ENCODE measurements at places on chromosomes 3 and 15.

GRCh38 chr3:66467996-66468735 lies 32.7 kb downstream of the LRIG1 start:
- no peak for DNase-seq

GRCh38 chr15:79310612-79310984 lies 314 bp upstream of the TMED3 start:
- DNase-seq = no peak

DNA sequence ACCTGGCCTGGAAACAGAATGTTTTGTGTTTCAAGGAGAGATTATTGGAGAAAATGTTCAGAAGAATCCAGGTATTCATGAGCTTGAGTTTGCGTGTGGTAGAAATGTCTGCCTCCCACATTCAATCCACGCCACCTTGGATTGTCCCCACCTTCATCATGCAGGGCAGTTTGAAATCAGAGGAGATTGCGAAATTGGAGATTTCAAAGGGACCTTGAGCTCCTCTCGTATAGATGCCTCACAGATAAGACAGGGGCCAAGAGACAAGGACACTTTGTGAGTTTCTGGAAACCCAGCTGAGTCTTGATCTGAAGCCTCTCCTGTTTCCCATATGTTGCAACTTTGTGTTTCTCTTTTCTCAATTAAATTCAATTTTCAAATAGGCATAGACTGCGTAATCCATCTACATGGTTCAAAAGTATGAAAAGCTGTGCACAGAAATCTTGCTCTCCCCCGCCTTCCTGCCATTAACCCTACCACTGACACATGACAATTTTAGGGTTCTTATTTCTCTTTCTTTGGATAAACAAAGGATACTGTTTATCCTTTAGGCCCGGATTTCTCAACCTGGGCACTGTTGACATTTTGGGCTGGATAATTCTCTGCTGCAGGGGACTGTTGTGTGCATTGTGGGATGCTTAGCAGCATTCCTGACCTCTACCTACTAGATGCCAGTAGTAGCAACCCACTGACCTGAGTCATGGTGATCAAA lies 53.8 kb downstream of the CMTM8 start:
- no peak for DNase-seq

DNA sequence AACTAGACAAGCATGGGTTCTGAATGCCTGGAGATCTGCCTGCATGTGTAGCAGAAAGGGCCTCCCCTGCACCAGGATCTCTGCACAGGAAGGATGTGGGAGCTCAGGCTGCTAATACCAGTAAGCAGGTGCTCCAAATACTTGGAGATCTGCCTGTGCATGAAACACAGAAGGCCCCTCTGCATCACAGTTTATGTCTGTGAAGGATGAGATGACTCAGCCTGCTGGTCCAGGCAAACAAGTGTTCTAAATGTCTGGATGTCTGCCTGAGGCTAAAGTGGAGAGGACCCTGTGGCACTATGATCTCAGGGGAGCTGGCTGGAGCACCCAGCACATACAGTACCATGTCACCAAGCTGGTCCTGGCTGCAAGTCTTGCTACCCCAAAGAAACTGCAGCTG lies 678.8 kb downstream of the MCTP2 start:
- no peak for DNase-seq

GRCh38 chr3:160568989-160569388 lies 3.6 kb upstream of the KPNA4 start:
- DNase-seq = no peak

DNA sequence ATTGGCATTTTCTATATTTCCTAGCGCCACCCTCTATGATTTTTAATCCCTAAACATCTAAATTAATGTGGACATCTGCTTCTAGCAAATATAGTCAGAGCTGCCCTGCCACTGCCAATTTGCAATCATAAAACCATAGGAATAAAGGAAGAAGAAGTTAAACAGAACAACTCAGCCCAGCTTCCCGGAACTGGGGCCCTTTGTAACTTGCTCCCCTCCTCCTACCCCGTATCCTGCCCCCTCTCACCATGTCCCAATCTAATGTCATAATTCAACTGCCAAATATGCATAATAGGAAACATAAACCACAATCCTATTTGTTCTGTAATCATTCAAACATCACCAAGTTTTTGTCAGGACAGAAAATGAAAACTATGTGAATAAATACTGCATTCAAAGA lies 74.4 kb upstream of the ACP3 start:
- no peak for DNase-seq

DNA sequence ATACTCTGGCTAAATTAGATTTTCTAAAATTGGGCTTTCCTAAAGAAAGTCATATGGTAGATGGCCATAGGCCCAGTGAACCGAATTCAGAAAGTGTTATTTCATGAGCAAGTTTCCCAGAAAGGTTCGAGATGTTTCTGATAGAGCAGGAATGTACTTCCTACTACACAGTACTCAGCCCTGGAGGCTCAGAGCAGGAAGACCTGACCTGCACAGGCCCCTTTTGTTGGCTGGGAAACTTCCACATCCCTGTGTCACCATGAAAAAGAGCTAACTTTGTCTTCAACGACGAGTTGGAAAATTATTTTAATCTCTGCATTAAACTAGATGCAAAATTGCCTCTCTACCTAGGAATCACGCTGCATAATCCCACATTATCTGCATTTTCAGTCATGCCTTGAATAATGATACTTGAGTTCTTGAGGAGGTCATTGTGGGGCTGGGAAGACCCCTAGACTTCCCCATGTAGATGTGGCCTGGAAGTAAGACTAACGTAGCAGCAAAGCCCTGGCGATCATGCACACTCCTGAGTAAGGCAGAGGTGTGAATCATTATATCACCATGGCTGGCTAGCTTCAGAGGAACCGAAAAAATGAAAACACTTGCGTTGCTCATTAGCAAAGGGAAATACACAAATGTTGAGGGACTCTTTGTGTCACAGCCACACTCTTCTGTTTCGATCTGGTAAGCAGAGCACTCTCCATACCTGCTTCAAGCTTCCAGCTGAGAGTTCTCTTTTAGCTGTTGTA lies 47.1 kb downstream of the CMTM7 start:
- no peak for DNase-seq

DNA sequence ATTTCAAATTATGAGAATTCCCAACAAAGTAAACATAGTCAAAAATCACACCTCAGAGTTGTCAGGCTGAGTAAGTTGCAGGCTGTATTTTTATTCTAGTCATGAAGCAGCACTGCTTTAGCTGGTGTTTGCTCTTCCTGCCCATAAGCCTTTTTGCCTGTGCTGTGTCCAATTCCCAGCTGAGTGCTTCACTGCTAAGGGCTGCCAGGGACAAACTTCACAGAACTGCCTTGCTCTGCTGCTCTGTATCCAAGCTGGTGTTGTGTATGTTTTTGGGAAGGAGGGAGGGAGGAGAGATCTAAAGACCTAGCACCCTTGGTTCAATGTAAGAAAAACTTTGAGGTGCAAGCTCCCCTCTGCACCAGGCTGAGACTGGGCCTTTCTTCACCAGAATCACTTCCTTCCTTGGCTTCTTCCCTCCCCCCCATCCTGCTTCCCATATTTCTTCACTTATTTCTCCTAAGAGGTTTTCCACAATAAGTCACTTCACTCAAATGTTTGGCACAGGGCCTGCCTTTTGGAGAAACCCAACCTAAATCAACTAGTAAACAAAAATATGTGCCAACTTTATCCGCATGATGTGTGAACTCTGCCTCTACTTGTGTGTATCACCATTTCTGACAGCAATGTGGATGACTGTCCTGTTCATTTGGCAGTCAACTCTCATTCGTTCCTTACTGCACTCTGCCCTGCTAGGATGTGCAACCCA lies 156.1 kb downstream of the TBL1XR1 start:
- DNase-seq = peak; percentile 81

- DNase-seq = no peak
Observed at GRCh38 chr3:42655980-42656679, 2.6 kb downstream of the ZBTB47 start.

DNA sequence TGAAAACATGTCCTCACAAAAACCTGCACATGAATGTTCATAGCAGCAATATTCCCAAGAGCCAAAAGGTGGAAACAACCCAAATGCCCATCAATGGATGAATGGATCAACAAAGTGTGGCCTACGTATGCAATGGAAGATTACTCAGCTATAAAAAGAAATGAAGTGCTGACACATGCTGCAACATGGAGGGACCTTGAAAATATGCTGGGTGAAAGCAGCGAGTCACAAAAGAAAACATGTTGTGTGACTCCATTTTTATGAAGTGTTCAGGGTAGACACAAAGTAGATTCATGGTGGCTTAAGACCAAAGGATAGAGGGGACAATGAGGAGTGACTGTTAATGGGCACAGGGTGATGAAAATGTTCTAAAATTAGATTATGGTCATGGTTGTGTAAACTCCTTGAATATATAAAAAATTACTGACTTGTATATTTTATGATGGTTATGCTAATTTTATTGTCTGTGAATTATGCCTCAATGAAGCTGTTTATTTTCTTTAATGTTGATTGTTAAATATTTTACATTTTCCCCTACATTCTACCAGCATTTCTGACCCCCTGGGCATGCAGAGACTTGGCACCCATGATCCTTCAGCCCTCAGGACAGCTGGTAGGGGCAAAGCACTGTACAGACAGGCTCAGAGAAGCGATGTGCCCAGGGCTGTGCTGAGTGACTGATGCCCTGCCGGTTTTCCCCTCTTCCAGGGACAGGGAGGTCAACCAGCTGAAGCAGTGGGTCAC lies 37.8 kb downstream of the CFAP100 start:
- no peak for DNase-seq

DNA sequence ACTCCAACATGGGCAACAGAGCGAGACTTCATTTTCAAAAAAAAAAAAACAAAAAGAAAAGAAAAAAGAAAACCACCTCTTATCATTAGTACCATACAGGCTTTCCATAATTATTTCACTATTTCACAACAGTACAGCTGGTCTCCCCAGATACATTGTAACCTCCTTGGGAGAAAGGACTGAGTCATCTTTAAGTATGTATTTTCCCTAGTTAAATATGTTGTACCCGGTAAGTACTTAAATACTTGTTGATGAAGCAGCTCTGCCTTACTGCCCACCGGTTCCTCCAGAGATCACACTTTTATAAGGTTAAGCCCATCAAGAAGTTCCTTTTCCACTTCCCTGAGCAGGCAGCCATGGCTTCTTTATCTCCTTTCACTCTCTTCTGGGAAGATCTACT lies 789.5 kb upstream of the CFAP20DC start:
- DNase-seq = no peak

GRCh38 chr3:134796281-134797056 lies 1.4 kb downstream of the EPHB1 start:
- no peak for DNase-seq

DNA sequence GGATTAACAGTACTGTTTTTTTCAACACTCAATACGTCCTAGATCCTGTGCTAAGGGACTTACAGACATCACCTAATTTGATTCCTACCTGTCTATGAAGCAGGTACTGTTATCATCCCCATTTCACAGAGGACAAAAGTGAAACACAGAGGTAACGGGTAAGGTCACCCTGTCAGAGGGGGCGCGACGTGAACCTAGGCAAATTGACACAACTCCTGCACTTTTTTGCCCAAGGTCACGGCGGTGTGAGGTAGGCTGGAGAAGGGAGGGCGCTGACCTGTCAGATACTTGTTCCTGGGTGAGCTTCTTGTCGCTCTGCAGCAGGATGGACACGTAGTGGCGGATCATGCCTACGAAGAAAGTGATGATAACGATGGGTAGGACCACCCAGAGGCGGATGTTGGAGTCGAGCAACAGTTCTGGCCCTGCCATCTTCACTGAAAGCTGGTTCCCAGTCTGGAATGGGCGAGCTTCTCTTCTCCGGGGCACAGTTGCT lies 363 bp downstream of the EMC3 start:
- DNase-seq = no peak

DNA sequence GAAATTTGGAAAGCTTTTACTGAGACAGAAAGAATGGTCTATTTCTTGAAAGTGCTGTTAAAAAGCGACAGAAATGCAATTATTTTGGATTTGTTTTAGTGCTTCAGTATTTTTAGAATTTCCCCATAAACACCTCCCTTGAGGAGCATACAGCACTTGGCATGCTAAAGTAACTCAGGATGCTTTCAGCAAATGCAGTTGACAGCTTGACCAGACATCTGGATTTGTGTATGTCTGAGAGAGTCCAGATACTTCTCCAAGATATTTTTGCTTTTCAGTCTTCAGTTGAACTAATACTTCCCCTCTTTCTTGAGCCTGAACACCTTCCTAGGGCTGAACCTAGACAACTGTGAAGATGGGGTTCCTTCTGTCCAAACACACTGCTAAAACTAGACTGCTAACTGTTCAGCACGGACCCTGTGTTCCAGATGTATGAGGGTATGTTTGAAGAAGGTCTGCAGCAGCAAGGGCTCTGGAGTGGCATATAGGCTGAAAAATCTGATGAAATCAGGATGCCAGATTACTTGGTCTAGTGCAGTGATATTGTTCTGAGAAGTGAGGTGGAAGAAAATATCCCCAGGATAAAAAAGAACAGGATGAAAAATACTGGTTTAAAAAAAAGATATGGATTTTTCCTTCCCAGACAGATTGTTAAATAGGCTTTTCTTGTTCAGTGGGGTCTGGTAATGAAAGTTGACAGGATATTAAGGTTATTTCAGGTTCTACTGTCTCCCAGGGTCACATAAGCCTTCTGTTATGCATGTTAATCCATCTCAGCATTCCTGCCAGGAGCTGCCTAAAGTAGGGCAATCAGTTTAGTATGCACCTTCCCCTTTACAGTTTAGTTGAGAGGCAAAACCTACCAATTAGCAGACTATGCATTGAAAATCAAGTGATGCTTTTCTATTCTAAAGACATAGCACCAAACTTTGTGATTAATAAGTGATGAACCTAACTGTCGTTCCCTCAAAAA lies 516.9 kb upstream of the TBL1XR1 start:
- DNase-seq = no peak

GRCh38 chr3:75506603-75507002 lies 157.5 kb upstream of the FRG2C start:
- DNase-seq = no peak

- DNase-seq = no peak
Observed at GRCh38 chr3:33417066-33417673, 23.0 kb downstream of the UBP1 start.

DNA sequence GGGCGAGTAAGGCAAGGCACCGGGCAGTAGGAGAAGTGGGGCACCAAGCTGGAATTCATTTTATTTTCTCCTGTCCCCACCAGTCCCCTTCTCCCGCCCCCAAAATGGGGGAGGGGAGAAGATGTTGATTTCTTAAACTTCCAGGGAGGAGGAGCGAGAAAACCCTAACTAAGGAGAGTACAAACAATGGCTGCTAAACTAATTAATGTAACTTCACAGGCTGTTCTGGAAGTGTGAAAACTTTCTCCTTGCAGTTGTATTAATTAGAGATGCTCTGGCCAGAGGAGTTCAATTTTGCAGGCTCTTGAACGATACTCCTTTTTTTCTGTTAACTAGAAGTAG lies 11.5 kb downstream of the ZIC4 start:
- DNase-seq = no peak

DNA sequence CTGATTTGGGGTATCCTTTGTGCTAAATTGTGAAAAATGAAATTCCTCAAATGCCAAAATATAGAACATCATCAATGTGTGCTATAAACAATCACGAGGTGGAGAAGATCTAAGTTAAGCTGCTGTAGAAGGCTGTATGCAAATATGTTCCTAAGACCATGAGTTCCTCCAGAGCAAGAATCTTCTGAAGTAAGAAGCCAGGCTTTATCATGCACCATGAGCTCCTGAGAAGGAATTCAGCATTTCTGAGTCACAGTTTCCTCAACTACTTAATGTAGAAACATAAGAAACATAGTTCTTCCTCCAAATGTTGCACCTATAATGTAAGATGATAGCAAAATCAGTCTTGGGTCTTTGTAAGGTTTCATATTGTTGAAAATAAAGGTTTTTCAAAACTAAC lies 241.7 kb upstream of the MDFIC2 start:
- no peak for DNase-seq

GRCh38 chr15:91866971-91867372 lies 13.5 kb downstream of the SLCO3A1 start:
- no peak for DNase-seq

GRCh38 chr3:114119776-114120175 lies 59.1 kb downstream of the DRD3 start:
- DNase-seq = no peak

All from spinal cord (tissue), 10 donors.